ENCODE measurements at places on chromosomes 7 and 10.

DNA sequence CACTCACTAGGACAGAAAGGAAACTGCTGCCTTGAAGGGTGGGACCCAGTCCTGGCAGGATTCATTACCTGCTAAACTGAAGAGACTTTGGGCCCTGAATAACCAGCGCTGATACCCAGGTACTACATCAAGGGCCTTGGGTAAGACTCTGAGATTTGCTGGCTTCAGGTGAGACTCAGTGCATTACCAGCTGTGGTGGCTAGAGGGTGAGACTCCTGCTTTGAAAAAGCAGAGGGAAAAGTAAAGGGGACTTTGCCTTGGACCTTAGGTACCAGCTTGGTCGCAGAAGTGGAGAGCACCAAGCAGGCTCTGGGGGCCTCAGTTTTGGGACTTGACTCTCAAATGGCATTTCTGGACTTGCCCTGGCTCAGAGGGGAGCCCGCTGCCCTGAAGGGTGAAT is 673.3 kb downstream of the NXPH1 start:
- no peak for DNase-seq

GRCh38 chr10:50605269-50605950 is 18.3 kb downstream of the SGMS1 start:
- DNase-seq, result no peak

GRCh38 chr10:28592953-28593352 is 60.0 kb downstream of the WAC start:
- DNase-seq, result no peak

DNA sequence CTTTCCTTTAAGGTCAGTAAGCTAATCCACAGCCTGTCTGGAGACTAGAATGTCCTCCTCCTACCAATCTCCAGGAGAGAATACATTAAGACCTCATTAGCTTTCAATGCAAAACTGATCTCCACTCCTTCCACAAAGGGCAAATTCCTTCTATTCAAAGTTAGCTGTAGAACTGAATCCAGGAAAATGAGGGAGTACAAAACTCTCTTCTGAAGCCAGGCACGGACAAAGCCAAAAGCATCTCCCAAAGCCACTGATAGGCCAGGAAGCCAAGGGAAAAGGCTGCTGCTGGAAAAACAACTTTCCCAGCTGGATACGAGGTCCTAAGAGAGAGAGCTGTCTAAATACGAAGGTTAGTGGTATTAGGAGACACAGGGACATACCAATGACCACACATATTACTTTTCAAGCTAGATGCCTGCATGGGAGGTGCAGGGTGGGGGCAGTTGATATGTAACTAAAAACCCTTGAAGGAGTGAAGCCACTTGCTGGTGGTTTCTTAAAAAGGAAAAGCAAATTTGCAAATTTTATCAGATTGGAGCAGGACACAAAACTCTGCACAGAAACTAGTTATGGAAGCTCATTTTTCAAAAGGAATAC is 43.6 kb downstream of the MKX start:
- DNase-seq, result no peak

DNA sequence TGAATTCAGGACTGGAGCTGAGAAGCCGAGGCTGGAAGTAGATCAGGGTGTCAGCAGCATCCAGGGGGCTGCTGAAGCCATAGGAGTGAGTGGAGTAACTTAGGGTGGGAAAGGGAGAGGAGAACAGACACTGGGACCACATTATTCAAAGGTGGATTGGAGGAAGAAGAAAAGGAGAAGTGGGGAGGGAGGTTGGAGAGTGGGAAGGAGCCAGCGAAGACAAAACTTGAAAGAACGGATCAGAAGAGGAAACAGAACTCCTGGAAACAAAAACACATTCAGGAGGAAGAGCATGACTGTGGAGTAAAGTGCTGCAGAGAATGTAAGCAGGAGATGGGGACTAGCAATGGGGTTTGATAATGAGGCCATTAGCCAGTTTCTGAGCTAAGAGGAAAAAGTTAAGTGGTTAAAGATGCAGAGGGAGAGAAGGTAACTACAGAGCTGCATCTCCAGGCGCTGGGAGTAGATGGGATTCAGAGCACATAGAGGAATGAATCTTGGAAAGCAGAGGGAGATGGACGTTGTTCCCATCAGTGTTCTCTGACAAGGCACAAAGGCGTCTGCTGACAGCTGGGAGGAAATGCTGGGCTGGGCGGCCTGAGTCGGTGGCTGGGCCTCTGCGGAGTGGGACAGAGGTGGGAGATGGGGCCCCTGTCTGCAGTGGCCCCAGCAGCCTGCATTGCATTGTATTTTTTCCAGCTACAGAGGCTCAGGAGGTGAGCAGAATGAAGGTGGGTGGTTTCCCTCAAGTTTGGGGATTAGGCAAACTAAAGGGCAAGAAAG is 63.1 kb upstream of the LEP start:
- DNase-seq, result no peak

DNA sequence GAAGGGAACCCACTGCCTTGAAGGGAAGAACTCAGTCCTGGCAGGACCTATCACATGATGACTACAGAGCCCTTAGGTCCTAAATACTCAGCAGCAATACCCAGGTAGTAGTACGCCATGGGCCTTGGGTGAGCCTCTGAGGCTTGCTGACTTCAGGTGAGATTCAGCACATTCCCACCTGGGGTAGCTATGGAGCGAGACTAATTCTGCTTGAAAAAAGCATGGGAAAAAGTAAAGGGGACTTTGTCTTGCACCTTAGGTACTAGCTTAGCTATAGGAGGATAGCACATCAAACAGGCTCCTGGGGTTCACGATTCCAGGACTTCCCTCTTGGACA is 98.2 kb upstream of the MEOX2 start:
- DNase-seq, result no peak

DNA sequence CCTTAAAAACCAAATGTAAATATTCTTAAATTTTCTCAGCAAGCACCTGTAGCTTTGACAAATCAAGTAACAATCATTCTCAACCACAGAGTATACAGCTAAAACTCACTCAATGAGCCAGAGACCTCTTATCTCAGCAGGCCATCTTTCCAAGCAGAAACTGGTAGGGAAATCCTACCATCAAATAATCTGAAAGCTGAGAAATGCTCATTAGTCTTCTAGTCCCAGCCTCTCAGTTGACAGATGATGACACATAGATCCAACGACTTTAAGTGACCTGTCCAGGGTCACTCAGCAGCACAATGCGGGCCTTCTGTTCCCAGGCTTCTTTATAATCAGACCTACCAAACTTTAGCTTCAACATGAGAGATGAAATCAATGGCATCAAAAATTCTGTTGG is 184.6 kb downstream of the SGMS1 start:
- DNase-seq, result no peak

DNA sequence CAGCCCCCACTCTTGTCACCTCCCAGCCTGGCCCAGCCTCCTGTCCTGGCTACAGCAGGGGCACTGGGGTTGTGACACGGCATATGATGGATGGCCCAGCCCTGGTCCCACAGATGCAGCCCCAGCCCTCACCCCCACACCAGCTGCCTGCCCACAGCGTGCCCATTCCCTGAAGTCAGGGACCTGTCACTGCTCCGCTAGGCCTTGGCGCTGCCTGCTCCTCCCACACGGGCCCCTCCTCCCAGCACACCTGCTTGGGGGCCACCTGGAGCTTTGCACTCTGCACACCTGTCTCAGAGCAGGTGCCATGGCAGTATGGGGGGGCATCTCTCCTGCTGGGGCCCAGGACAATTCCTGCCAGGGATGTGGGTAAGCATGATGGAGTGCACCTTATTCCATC is 3.5 kb downstream of the GCK start:
- DNase-seq, result no peak

All from activated naive CD4-positive, alpha-beta T cell treated with anti-CD3 and anti-CD28 coated beads, Interleukin-2, amount 50 U/mL, for 16 hours (primary cell).